ENCODE measurements at places on chromosomes 13 and 19.

DNA sequence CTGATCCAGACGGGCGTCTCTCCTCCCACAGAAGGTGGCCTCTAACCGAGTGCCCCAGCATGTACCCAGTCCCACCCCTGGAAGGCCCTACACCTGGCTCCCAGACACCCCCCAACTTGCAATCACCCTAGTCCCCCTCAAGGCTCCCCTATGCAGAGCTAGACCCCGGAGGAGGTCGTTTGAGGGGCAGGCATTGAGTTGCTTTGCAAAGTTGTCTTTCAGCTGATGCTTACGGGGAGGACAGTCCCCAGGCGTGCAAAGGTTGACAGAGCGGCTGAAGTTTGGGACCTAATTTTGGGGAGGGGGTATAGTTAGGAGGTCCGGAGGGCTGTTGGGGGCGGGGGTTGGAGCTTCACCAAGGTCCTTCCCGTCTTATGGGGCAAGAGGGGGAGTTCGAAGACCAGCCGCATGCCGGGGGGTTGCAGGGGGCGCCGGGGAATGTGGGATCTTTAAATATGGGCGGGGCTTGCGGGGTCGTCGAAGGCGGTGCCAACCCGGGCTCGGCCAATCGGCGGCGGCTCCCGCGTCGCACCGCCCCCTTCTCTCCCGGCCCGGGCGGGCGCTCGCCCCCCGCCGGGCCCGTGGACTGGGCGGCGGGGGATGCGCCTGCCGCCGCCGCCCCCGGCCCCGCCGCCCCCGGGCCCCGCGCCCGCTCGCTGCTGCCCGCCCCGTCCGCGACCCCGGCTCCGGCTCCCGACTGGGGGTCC, at the start of gene KCNN1:
TSS of gene KCNN1 (plus strand) at position 558 of the 707 bp plus-strand sequence. CDS start 6,782 bp downstream, outside the sequence.
- DNase-seq, result no peak

GRCh38 chr13:45615501-45616101, at the start of gene ERICH6B:
Gene ERICH6B, minus strand, starts transcription at chr13:45615739. Its CDS starts 18,734 bp downstream, at chr13:45597005.
- DNase-seq, result peak; percentile 34

DNA sequence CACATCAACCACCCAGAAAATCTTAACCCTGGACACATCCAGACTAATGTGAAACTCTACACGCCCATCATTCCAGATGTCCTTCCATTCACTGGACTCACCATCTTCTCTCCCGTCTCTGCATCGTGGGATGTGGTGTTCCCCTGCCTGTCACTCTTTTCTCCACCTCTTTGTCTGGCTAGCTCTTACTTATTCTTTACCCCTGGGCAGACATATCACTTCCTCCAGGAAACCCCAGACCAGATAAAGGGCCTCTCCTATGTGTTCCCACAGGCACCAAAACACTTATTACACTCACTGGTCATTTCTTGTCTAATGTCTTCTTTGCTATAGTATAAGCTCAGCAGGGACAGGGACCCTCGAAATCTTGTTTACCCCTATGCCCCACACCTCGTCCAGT, 109.3 kb upstream of the IPO5 start:
- DNase-seq, result no peak

GRCh38 chr13:38821770-38822551, 135.1 kb downstream of the FREM2 start:
- no peak for DNase-seq

- no peak for DNase-seq
Measured at GRCh38 chr13:92781965-92782690, 444.5 kb upstream of the GPC6 start.

- no peak for DNase-seq
Measured at GRCh38 chr13:44305917-44306370, 67.7 kb upstream of the SERP2 start.

GRCh38 chr19:50722201-50723013, 757 bp upstream of the CLEC11A start:
- DNase-seq, result no peak

- no peak for DNase-seq
Measured at GRCh38 chr19:20422216-20423205, 143.1 kb downstream of the ZNF737 start.

DNA sequence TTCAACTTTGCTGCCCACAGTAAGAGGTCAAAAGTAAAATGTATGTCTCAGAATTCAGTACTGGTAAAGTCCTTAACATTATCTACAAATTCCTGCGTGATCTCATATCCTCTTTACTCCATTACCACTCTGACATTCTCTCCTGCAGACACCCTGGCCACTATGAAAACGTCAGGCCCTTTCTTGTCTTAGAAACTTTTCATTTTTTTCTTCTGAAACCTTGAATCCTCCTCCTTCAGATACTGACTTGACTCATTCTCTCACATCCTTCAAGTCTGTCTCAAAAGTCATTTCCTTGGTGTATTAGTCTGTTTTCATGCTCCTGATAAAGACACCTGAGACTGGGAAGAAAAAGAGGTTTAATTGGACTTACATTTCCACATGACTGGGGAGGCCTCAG, 262.3 kb downstream of the POU4F1 start:
- DNase-seq, result no peak

- DNase-seq, result peak; percentile 98
Measured at GRCh38 chr19:49546825-49547565, 19.2 kb downstream of the RCN3 start.

- no peak for DNase-seq
Measured at GRCh38 chr13:26910754-26911465, 150.3 kb upstream of the GPR12 start.

DNA sequence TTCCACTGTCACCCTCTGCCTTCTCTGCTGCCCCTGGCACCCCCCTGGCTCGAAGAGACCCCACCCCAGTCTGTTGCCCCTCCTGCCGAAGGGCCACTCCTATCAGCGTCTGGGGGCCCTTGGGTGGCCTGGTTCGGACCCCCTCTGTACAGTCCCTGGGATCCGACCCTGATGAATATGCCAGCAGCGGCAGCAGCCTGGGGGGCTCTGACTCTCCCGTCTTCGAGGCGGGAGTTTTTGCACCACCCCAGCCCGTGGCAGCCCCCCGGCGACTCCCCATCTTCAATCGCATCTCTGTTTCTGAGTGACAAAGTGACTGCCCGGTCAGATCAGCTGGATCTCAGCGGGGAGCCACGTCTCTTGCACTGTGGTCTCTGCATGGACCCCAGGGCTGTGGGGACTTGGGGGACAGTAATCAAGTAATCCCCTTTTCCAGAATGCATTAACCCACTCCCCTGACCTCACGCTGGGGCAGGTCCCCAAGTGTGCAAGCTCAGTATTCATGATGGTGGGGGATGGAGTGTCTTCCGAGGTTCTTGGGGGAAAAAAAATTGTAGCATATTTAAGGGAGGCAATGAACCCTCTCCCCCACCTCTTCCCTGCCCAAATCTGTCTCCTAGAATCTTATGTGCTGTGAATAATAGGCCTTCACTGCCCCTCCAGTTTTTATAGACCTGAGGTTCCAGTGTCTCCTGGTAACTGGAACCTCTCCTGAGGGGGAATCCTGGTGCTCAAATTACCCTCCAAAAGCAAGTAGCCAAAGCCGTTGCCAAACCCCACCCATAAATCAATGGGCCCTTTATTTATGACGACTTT, 2.0 kb downstream of the ZFP36 start:
- DNase-seq, result peak; percentile 69

GRCh38 chr19:16477311-16477710, 5.5 kb upstream of the EPS15L1 start:
- DNase-seq, result no peak

GRCh38 chr13:27967736-27968315, 1.3 kb downstream of the CDX2 start:
- no peak for DNase-seq

GRCh38 chr19:15248106-15248505, 15.9 kb upstream of the EPHX3 start:
- DNase-seq, result no peak

- DNase-seq, result no peak
Measured at GRCh38 chr13:33069365-33069764, 53.1 kb downstream of the KL start.

- peak; percentile 5 for DNase-seq
Measured at GRCh38 chr13:27076421-27076820, 95.2 kb downstream of the USP12 start.

GRCh38 chr13:45826731-45827130, 24.8 kb downstream of the SIAH3 start:
- DNase-seq, result no peak

DNA sequence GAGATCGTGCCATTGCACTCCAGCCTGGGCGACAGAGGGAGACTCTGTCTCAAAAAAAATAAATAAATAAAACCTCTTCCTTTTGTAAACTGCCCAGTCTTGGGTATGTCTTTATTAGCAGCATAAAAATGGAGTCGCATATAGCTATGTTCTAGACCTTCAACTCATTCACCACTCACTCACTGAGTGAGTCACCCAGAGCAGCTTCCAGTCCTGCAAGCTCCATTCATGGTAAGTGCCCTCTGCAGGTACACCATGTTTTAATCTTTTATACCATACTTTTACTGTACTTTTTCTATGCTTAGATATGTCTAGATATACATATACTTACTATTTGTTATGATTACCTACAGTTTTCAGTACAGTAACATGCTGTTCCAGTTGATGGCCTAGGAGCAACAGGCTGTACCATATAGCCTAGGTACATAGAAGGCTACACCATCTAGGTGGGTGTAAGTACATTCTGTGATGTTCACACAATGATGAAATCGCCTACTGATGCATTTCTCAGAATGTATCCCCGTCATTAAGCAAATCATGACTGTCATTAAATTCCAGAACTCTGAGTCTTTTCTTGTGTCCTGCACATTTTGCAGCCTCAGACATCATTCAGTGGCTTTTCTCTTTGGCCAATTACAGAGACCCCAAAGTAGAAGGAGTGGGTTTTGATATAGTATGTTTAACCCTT, 13.7 kb upstream of the FARP1 start:
- no peak for DNase-seq

- DNase-seq, result no peak
Measured at GRCh38 chr13:39810091-39810877, 154.8 kb downstream of the COG6 start.

- DNase-seq, result no peak
Measured at GRCh38 chr13:23671897-23672296, 101.7 kb downstream of the TNFRSF19 start.

DNA sequence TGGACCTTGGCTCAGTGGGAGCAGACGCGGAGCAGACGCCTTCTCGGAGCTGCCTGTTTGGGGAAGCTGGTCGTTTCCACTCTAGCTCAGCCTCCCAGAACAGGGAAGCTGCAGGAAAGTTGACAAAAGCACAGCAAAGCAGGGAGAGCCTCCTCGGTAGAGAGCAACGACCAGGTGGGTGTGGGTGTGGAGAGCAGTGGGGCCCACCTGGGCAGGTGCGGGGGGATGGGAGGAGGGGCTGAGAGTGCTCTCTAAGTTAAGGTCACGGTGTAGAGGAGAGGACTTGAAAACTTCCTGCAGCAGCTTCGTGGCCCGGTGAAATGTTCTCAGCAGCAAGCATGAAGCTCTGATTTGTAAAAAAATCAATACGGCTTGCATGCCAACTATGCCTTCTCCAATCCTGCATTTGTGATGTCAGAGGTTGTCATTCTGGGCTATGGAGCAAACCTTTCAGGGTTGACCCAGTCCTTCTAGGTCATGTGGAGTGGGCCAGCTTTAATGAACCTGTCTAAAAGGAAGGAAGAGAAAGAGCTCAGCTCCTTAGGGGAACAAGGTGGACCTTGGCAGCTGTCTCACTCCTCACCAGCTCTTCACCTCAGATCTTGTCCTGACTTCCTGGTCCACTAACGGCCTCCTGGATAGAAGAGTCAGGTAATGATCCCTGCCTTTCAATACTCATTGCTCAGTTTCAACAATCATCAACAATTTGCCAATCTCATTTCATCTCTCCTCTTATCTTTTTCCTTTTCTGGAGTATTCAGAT, 85.8 kb upstream of the UBL3 start:
- DNase-seq, result no peak

DNA sequence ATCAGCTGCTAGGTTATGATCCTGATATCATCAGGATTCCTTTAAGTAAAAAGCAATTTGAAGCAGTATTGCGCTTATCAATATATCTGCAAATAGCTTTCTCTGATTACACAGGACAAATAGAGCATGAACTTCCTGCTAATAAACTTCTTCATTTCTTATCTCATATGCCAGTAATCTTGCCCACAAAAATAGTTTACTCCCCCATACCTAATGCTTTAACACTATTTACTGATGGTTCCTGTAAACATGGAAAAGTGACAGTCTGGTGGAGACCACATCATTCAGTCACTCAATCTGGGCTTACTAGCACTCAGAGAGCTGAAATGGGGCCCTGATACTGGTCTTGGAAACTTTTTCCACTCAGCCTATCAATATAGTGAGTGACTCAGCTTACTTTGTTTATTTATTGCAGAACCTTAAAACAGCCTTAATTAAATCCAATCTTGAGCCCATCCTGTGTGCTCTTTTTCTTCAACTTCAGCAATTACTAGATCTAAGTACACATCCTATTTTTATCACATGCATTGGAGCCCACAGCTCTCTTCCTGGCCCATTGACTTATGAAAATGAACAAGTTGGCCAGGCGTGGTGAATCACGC, 1464.3 kb downstream of the UQCRFS1 start:
- no peak for DNase-seq

- DNase-seq, result no peak
Measured at GRCh38 chr19:51098365-51099046, 9.7 kb downstream of the CTU1 start.

DNA sequence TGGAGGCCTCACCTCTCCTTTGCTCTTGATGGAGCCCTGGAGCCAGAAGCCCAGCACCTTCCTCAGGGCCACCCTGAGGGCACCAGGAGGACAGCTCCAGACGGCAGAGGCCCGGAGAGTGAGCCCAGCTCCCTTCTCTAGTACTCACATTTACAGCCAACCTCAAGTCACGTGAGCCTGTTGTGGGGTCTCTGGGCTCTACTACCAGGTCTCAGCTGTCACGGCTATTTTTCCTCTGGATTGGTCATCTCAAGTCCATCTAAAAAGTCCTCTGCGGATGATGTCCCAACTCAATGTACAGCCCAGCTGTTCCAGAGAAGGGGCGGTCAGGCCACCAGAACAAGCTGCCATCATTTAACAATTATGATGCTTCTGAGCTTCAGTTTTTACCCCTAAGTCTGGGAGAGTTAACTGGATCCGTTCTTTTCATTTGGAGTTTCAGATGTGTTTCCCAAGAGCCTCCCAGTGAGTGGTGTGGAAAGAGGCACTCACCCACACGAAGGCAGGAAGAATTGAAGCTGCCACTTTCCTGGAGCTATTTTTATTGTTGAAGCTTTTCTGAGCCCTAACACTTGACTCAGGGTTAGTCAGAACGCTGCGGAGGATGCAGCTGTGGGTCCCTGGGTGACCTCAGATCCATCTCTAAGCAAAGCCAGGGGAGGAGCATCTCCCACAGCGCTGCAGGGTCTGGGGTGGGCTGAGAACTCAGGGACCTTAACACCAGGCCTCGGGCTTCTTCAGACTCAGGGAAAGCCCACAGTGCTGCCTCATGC, 143.5 kb upstream of the UBL3 start:
- no peak for DNase-seq

- no peak for DNase-seq
Measured at GRCh38 chr19:52938761-52939160, 15.5 kb upstream of the ZNF888 start.
